Stimulated activated CD4-positive, alpha-beta T cell treated with anti-CD3 and anti-CD28 coated beads, Interleukin-2, amount 100 ng/mL, for 24 hours (primary cell): ENCODE measurements at places on chromosomes 2 and 18.

DNA sequence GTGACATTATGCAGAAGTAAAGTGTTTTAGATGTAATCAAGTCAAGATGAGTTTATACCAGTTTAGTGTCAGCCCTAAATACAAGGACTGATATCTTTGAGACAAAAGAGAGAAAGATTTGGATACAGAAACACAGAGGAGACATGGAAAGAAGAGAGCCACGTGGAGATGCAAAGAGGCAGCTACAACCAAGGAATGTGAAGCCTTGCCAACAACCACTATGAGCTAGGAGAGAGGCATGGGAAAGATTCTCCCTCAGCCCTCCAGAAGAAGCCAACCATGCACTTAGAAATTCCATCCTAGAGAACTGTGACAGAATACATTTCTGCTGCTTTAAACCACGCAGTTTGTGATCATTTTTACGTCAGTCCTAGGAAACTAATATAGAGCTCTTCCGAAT, 217.2 kb downstream of the DOK6 start:
- no peak for DNase-seq

DNA sequence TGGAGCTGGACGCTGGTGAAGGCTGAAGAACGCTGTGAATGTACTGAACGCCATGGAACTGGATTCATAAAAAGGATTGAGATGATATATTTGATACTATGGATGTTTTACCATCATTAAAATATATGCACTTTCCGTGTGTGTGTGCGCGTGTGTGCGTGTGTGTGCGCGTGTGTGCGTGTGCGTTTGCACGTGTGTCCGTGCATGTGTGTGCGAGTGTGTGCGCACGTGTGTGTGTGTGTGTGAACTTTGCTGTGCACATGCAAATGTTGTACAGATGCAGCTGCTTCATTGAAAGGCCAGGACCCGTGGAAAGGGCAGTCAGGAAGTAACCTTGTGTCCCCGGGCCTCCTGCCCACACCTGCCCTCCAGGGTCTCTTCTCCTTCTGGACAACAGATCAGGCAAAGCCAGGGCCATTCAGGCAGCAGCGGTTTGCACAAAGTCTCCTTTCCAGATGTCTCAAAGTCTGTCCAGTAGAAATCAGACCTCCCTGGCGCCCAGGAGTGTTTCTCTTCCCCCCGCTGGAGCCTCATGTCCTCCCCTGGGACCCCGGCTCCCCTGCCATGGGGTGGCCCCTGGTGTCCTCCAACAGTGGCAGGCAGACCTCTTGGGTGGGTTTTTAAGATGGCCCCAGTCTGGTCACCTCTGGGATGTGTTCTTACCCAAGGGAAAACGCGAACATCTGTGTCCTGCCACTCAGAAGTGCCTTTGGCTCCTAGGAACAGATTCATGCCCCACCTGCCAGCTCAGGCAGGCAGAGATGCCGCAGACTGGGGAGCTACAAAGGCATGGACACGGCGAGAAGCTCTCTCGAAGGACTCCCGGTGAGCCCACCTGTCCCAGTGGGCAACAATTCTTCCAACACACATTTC, 86.1 kb upstream of the GPC1 start:
- DNase-seq, result no peak

- DNase-seq, result no peak
Observed at GRCh38 chr2:233056961-233057605, 3.1 kb upstream of the INPP5D start.

DNA sequence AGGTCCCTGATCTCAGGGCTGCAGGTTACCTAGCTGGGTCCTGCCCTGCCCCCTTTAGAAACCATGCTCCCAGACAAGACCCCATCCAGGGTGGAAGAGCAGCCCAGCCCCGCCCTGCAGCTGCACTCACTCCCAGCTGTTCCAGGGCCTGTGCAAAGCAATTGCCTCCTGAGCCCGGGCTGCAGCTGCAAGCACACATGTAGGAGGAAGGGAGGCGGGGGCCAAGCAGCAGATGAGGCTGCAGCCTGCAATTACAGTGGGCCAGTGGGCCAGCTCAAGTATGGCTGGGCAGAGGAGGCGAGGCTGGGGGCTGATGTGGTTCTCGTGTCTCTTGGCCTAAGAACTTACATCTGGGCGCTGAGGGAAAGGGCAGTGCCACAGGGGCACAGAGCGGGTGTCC, 65.4 kb upstream of the TUBA3E start:
- no peak for DNase-seq

GRCh38 chr2:119760956-119761275, 1.2 kb downstream of the PTPN4 start:
- DNase-seq, result no peak

- DNase-seq, result no peak
Observed at GRCh38 chr2:179233626-179234430, 30.8 kb downstream of the SESTD1 start.

- DNase-seq, result no peak
Observed at GRCh38 chr2:225402210-225402776, 2.8 kb downstream of the NYAP2 start.
